Stimulated activated CD8-positive, alpha-beta memory T cell treated with anti-CD3 and anti-CD28 coated beads, Interleukin-4, amount 100 ng/mL, for 24 hours (primary cell): ENCODE measurements at places on chromosomes 6 and 20.

DNA sequence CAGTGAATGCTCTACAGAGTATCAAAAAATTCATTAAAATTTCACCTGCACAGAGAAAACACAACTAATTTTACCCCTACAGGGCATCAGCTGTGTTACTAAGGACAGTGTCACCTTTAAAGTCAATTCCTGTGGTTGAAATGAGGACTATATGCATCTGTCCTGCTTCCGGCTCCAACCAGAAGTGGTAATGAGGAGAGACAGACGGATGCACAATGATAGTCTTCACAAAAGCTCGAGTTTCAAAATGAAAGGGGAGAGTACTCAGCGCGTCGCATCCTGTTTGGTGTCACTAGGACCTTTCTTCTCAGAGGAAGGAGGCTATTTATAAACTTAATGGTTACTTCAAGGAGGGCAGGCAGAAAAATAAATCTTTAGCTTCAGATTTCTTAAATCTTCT is 86.5 kb downstream of the LYRM4 start:
- DNase-seq: peak; percentile 5

- no peak for DNase-seq
These were observed 462.7 kb upstream of the SULF2 start for GRCh38 chr20:48247961-48248360.

DNA sequence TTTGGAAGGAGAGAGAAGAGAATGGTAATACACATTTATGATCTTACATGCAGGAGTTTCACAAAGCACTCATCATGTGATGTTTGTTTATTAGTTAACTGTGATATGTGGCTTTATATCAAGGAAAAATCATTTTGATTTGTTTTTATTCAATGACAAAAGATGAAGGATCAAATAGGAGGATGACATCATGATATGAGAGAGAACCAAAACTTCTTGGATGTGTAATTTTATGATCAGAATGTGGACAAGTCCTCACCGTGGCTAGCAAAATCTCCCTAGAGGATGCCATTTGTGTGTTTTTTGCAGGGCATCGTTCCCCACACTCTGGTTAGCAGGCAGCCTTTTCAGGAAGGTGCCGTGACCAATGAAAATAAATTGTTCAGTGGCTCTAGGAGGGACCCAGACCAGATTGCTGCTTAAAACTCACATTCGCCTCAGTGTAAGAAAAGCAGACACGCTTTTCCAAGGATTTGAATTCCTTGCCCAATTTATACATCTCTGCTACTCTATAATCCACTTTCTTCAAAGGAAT is 552.7 kb downstream of the NKAIN2 start:
- DNase-seq: no peak

DNA sequence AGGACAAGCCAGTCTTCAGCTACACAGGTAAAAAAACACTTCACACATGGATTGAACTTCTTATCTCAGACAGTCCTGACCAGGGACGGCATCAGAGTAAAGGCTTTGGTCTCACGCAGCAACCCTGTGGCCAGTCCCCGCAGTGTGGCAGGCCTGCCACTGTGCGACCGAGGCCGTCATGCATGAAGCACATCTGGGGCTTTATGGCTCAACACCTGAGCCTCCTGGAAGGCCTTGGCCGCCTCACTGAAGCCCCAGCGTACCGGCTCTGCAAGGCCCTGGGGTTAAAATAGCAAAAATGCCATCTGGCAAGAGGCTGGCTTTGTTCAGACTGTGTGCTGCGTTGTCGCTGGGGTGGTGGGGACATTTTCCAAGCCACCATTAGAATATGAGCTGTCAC is 32.8 kb downstream of the TBC1D7 start:
- DNase-seq: no peak

GRCh38 chr6:36104836-36105235 is 25.5 kb upstream of the MAPK13 start:
- no peak for DNase-seq

- no peak for DNase-seq
These were observed 31.9 kb downstream of the ARID1B start for GRCh38 chr6:156809034-156809433.

DNA sequence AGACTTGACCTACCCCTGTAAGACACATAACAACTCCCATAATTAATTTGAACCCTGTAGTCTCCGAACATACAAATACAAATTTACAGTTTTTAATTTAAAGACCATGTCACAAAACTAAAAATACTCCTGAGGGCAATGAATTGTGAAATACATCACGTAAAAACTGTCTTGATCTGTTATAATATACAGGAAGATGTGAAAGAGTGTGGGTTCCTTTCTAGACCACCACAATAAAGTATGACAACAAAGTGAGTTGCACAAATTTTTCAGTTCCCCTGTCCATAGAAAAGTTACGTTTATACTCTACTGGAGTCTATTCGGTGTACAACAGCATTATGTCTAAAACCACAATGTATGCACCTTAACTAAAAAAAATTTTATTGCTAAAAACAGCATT is 11.0 kb upstream of the BLOC1S5 start:
- no peak for DNase-seq

DNA sequence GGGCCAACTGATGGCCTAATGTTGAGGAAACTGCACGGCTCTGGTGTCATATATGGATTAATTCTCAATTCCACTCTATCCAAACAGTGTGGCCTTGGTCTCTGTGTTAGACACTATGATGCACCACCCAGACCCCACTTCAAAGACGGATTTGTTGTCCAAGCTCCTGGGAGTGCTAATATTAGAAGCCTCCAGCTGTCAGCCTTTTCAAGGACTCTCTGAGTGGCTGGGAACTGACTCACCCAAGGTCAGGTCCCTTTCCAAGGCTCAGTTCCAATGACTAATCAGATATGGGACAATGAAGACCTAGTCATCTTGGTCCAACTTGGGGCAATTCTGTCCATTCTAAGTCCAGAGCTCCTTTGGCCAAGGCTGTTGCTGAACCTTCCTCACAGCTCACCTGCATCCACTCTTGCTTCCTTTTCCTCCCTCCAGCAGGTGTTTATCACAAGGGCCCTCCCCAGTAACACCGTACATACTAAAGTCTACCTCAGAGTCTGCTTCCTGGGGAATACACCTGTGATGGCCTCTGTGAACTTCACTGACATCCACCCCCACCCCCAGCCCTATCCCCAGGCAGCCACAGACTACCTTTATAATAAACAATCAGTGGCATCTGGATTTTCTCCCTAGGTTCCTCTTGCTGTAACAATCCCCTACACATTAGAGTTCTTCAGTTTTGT is 7.2 kb upstream of the IL20RA start:
- DNase-seq: no peak

- no peak for DNase-seq
These were observed 94.0 kb upstream of the NHSL1 start for GRCh38 chr6:138593124-138593877.

GRCh38 chr6:97214671-97215070 is 68.3 kb downstream of the MMS22L start:
- DNase-seq: no peak

GRCh38 chr6:10190042-10190441 is 224.8 kb downstream of the TFAP2A start:
- no peak for DNase-seq

- peak; percentile 24 for DNase-seq
These were observed 225.7 kb downstream of the UST start for GRCh38 chr6:148972481-148972880.

GRCh38 chr6:96212066-96212465 is 196.3 kb downstream of the FUT9 start:
- DNase-seq: no peak

- no peak for DNase-seq
These were observed 376.1 kb downstream of the CENPW start for GRCh38 chr6:126716032-126716431.

DNA sequence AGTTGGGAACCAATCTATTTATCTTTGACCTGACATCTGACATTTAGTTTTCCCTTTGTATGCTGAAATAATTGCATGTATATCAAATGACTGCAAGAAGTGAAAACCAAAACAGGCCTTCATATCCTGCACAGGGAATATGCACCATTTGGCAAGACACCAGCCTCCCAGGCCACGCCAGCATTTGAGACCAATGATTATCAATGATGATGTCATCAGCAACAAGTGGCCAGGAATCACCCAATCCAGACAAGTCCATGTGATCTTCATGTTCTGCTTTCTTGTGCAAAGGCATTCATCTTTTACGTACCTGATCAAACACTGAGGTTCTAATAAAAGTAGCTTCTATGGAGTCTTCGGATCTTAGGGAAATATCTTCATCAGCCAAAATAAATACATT is 107.4 kb upstream of the TENT5A start:
- DNase-seq: no peak

GRCh38 chr20:10954908-10955580 is 281.2 kb upstream of the JAG1 start:
- no peak for DNase-seq
